ENCODE measurements at places on chromosomes 7 and 10.
A peak's percentile ranks its signal among the peaks of the same experiment; 100 is the strongest.

DNA sequence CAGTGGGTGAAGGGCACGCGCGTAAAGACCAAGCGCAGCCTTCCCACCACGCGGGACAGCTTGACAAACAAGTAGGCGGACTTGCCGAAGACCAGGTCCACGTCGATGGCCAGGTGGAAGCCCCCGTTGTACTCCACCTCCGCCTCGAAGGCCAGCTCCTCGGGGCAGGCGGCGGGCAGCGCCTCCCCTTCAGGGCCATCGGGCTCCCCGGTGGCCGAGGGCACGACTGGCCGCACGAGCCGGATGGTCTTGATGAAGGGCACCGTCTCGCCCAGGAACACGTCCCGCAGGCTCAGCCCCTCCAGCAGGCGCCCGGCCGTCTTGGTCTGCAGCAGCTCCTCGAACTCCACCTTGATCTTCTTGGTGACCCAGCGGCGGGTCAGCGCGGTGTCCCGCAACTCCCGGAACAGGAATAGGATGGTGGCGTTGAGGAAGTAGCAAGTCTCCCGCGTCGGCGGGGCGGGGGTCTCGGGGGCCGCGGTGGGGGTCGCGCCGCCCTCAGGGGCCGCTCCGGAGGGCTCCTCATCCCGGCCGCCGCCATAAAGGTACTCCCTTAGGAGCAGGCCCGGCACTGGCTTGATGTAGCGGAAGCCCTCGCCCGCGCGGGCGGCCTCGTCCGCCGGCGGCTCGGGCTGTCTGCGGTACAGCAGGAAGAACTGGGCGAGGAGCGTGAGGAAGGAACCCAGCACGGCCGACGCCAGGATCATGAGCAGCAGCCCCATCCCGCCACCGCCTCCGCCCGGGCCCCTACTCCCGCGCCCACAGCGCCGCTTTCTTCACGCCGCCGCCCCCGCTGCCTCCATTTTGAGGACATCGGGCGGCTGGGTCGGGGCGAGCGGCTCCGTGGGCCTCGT is 507 bp downstream of the PDZD8 start:
- peak; percentile 64 for DNase-seq

- DNase-seq, result no peak
These were observed 30.6 kb downstream of the COL28A1 start for GRCh38 chr7:7504910-7505704.

GRCh38 chr10:85978566-85979358 is 387.8 kb downstream of the GRID1 start:
- DNase-seq, result no peak

DNA sequence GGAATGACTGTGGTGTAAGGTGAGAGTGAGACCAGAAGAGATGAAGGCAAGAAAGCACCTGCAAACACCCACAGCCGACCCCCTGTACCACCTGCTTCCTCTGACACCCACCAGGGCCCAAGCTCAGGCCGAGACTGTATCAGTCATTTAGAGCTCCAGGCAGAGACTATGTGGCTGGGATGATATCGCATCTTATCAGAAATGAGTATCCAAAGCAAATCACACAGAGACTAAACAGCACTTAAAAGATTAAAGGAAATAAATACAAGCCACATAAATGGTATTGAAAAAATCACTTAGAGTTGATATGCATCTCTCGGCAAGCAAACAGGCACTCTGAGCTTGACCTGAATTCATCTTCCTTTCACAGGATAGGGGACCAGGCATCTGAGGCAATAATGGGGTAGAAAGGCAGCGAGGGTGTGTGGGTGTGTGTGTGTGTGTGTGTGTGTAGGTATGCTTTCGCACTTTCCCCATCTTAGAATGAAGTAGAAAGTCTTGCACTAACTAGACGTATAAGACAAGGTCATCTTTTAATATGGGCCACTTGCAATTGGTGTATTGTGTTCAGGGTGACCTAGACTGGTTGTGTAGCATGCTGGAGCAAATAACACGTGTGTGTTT is 665.9 kb downstream of the KCNMA1 start:
- no peak for DNase-seq

- DNase-seq, result no peak
These were observed 8.5 kb upstream of the BPGM start for GRCh38 chr7:134637934-134638719.

Measured in EL (cell line).